ENCODE measurements at places on chromosomes 5 and 9. TPM values are rescaled to one million over a fixed set of nuclear protein-coding genes. Genes with fewer than 3 reads are reported as not detected.

SPATA31A3 gene
- not detected for total RNA-seq

SLC6A3 gene
- not detected for total RNA-seq

ATP10B gene
- total RNA-seq: not detected

FAM151B gene
- 1.9 TPM for total RNA-seq

TGFBI gene
- 366 TPM for total RNA-seq

ELAVL2 gene
- 0.12 TPM for total RNA-seq
